ENCODE measurements at places on chromosomes 7 and 10. TPM values are rescaled to one million over a fixed set of nuclear protein-coding genes. Genes with fewer than 3 reads are reported as not detected.

GRCh38 chr7:55198634-55199392 is 166.3 kb upstream of the LANCL2 start:
- no peak for DNase-seq

GRCh38 chr7:157640144-157640543 is 303.3 kb downstream of the DNAJB6 start:
- no peak for DNase-seq

GRCh38 chr10:132543916-132544743 is 6.5 kb downstream of the INPP5A start:
- DNase-seq = no peak

GRCh38 chr10:120783867-120784266 is 67.3 kb upstream of the WDR11 start:
- no peak for DNase-seq

DNA sequence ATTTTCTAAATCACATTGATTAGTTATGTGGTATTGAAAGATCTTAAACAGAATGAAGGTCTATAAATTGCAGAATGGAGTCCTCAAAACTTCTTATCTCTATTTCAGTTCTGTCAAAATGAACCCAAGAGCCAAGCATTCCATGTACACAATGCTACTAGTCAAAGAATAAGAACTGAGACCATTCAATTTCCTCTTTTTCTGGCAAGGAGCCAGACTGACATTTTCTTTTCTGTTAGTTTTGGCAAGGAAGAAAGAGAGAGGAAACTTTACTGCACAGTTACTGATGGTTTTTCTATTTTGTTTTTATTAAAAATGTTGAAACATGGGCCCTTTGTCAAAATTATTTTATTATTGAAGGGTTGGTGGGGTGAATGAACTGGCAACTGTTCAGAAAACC is 181.8 kb upstream of the FERD3L start:
- no peak for DNase-seq

- DNase-seq = no peak
These were observed 47.6 kb downstream of the BPGM start for GRCh38 chr7:134694299-134694698.

The CADPS2 gene
- 13.0 TPM for total RNA-seq

The GRID2IP gene
- total RNA-seq = not detected

DNA sequence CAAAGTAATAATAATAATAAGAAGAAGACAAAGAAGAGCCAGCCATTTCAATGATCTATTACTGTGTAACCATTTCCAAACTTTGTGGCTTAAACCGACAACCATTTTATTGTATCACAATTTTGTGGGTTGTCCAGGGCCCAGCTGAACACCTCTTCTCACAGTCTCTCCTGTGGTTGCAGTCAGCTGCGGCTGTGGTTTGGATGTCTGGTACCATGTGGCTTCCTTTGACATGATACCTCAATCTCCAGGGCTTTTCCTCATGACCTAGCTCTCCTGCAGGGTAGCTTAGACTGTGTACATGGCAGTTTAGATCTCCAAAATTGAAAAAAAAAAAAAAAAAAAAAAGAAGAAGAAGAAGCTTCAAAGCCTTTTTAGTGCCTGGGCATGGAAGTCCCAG is 72.6 kb upstream of the NFKB2 start:
- peak; percentile 62 for DNase-seq

- DNase-seq = peak; percentile 78
These were observed 672.3 kb downstream of the TNS3 start for GRCh38 chr7:46909601-46910051.

GRCh38 chr7:25707768-25708620 is 444.0 kb upstream of the NFE2L3 start:
- no peak for DNase-seq
